Osteocyte (in vitro differentiated cells): ENCODE measurements at places on chromosomes 2 and 18.

DNA sequence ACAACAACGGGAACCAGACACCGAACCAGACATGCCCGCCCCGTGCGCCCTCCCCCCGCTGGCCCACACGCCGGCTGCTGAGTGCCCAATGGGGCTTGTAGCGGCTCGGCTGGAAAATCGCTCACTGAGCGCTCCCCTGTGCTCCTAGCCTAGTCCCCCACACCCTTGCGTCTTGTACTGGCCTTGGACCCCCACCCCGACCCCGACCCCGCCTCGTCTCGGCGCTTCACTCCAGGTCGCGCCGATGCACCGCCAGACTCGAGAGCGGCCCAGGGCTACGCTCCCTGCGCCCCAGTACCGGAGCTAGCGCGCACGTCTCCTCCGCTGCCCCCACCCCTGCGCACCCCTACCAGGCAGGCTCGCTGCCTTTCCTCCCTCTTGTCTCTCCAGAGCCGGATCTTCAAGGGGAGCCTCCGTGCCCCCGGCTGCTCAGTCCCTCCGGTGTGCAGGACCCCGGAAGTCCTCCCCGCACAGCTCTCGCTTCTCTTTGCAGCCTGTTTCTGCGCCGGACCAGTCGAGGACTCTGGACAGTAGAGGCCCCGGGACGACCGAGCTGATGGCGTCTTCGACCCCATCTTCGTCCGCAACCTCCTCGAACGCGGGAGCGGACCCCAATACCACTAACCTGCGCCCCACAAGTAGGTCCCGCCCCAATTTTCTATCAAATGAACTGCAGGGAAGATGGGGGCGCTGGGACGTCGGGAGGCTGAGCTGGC, 1.5 kb downstream of the GAD1 start:
- DNase-seq = no peak

- DNase-seq = no peak
Observed at GRCh38 chr2:118481299-118481698, 366.1 kb downstream of the EN1 start.

- DNase-seq = no peak
Observed at GRCh38 chr2:23092831-23093230, 292.1 kb upstream of the KLHL29 start.

GRCh38 chr2:43754180-43754579, 19.7 kb upstream of the DYNC2LI1 start:
- DNase-seq = no peak

DNA sequence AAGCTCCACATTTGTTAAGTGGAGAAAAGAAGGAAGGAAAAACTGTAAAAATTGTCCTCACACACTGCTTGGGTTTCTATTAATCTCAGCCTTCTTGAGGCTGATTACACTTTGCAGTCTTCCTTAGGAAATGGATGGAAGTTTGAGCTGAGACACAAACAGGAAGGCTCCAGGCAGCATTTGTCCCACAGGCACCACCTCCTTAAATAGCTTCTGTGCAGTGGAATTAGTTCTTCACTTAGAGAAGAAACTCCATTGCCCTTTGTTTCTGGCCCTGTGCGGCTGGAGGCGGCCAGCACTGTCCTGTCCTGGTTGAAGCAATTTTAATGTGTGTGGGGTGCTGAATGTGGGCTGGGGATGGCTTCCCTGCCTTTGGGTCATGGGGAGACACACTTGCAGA, 44.3 kb downstream of the ARHGAP28 start:
- DNase-seq = no peak

DNA sequence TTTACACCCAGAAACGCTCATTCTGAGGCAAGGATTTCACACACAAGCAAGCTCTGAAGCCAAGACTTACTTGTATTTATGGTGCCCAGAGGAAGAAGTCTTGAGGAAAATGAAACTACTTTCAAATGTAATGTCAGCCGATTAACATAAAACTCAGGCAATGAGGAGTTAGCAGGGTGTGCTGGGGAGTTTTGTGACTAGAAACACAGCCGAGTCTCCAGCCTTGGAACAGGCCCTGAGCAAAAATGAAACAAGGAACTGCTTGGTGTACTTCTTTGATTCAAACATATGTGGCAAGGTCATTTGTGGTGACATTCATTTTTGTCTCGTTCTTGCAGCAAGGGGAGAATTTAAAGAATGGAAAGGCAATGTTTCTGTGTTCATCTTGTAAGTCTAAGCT, 4.5 kb downstream of the DYTN start:
- no peak for DNase-seq

DNA sequence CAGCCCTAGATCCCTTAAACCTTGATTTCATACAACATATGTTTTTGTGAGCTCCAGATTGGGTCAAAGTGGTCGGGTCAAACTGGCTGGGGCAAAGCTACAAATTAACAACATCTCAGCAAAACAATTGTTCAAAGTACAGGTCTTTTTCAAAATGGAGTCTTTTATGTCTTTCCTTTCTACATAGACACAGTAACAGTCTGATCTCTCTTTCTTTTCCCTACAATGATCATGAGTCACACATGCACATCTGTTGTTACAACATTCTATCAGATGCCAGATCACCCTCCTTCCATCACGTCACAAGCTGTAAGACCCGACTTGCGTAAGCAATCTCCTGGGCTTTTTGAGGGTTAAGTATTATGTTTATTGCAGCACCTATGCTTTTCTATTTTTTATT, 55.1 kb downstream of the RHOB start:
- DNase-seq = no peak
